Ureter (tissue), 1 donor: ENCODE measurements at places on chromosomes 6 and 20. TPM values are rescaled to one million over a fixed set of nuclear protein-coding genes. Genes with fewer than 3 reads are reported as not detected.

The SLC44A4 gene
- total RNA-seq: 79.8 TPM

GRCh38 chr20:37630166-37630565 is 63.7 kb upstream of the CTNNBL1 start:
- no peak for DNase-seq

DNA sequence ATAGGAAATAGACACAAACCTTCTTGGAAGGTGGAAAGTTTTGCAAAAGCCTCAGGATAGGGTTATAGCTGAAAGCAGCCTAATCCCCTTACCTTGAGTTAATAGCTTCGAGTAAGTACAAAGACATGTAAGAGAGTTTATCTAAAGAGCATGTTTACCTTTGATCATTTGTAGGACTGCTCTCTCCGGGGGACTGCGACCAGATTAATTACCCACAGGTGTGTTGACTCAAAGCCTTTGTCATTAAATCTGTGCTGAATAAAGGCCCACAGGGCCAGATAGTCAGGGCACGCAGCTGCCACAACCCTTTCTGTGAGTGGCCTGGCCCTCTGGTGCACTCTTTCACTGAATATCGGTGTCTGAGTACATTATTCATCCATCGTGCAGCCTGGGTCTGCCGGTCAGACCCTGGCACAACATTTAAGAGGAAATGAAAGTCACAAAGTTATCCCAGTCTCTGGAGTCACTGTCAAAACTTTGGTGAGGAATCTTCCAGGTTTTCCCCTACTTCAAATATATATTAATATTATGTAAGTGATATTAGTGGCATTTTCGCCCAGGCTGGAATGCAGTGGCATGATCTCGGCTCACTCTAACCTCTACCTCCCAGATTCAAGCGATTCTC is 5.4 kb upstream of the MICA start:
- DNase-seq: no peak

- no peak for DNase-seq
Observed at GRCh38 chr6:56938649-56939191, 16.2 kb upstream of the BEND6 start.

DNA sequence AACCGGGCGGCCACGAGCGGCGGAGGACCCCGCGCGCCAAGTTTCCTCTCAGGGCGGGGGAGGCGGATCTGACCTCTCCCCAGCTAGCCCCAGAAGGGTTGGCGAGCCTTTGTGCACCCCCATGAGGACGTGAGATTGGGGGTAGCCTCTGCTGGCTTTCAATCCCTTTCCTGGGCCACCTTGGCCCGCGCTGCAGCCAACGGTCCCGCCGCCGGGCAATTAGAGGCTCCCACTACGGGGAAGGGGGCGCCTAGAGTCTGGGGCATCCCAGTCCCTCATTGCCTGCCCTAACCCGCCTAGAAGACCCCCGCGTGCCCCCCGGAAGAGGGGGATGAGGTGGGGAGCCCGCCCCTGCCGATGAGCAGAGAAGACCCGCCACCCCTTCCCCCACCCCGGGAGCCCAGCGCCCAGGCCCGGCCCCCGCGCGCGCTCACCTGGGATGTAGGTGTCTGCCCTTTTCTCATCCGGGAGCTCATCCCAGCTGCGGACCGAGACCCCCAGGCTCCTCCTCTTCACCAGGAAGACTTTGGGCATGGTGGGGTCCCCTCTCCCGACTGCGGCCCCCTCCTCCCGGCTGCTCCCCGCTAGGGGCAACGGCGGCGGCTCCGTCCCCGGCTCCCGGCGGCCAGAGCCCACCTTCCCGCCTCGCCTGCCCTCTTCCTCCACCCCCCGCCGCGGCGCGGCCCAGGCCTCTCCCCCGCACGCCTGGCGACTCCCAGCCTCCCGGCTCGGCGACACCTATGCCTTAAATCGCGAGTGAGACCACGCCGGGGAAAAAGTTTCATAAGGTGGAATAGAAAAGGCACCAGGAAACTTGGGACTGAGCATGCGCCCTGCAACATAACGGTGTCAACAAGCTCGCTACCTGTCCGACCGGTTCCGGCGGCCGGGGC is at the start of gene OVOL2:
Gene OVOL2, minus strand, starts transcription at position 816 of the 893 bp plus-strand sequence. Its CDS starts 282 bp downstream, at position 534.
- DNase-seq: peak; percentile 89

DNA sequence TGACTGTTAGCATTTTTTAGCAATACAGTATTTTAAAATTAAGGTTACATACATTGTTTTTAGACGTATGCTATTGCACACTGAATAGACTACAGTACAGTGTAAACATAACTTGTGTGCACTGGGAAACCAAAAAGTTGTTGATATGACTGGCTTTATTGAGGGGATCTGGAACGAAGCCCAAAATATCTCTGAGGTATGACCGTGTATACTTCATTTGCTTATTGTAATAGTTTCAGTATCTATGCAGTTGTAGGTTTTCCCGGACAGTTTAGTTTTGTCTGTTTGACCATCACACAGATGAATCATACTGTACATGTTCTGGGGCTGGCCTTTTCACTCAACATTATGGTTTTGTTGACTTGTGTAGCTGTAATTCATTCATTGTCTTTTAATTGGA is 6.9 kb upstream of the ZBTB12 start:
- DNase-seq: no peak

The C20orf96 gene
- total RNA-seq: 10.4 TPM

The RIPOR3 gene
- 5.0 TPM for total RNA-seq

- no peak for DNase-seq
Observed at GRCh38 chr6:130494729-130495128, 128.9 kb downstream of the TMEM200A start.

DNA sequence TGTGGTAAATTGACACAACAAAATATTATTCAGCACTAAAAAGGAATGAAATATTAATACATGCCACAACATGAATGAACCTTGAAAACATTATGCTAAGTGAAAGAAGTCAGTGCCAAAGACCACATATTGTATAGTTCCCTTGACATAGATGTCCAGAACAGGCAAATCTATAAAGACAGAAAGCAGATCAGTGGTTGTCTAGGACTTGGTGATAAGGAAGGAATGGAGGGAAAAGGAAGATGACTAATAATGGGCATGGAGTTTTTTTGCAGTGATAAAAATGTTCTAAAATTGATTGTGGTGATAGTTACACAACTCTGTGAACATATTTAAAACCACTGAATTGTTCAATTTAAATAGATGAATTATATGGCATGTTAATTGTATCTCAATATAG is 32.5 kb downstream of the TBX18 start:
- DNase-seq: no peak

DNA sequence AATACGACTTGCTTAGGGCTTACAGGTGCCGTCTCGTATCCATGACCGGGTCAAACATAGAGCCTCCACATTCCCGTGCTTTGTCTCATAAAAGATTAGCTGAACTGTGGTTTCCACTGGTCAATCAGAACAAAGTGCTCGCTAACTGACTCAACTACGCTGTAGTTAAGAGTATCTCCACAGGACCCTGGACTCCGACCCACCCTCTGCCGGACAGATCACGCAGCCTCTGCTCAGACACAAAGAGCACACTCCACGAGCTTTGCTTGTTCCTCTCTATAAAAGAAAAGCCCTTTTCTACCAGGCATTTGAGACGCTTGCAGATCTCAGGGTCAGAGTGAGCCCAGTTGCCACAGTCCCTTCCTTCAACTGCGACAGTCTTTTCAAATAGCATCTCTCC is 298.7 kb upstream of the CDH4 start:
- DNase-seq: no peak

GRCh38 chr6:116445102-116445501 is 16.1 kb upstream of the CALHM6 start:
- DNase-seq: no peak
